ENCODE measurements at places on chromosomes 7 and 10.
A peak's percentile ranks its signal among the peaks of the same experiment; 100 is the strongest.

GRCh38 chr7:116630932-116631671 lies 40.9 kb upstream of the MET start:
- DNase-seq, result no peak

GRCh38 chr7:618539-619367 lies 99.1 kb upstream of the PDGFA start:
- no peak for DNase-seq

- peak; percentile 39 for DNase-seq
Measured at GRCh38 chr10:93080350-93081046, 6.8 kb downstream of the CYP26A1 start.

DNA sequence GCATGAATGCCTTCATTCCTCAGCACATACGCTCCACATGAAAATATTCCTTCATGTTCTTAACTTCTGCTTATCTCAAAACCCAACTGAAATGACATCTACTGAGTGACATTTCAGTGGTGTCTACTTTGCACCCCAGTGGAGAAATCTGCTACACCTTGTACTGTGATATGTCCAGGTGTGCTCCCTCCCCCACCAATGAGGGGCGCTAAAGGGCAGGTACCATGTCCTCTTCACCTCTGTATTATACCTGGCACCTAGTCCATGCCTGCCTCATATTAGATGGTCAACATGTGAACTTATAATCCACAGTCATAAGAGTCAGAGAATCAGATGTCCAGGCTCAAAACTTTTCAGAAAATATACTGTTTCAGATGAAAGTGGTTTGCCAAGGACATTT lies 2.1 kb downstream of the PAXIP1 start:
- no peak for DNase-seq

GRCh38 chr7:92988051-92988450 lies 129.7 kb downstream of the SAMD9 start:
- DNase-seq, result no peak

- no peak for DNase-seq
Measured at GRCh38 chr10:70544431-70545340, 57.9 kb downstream of the PRF1 start.

DNA sequence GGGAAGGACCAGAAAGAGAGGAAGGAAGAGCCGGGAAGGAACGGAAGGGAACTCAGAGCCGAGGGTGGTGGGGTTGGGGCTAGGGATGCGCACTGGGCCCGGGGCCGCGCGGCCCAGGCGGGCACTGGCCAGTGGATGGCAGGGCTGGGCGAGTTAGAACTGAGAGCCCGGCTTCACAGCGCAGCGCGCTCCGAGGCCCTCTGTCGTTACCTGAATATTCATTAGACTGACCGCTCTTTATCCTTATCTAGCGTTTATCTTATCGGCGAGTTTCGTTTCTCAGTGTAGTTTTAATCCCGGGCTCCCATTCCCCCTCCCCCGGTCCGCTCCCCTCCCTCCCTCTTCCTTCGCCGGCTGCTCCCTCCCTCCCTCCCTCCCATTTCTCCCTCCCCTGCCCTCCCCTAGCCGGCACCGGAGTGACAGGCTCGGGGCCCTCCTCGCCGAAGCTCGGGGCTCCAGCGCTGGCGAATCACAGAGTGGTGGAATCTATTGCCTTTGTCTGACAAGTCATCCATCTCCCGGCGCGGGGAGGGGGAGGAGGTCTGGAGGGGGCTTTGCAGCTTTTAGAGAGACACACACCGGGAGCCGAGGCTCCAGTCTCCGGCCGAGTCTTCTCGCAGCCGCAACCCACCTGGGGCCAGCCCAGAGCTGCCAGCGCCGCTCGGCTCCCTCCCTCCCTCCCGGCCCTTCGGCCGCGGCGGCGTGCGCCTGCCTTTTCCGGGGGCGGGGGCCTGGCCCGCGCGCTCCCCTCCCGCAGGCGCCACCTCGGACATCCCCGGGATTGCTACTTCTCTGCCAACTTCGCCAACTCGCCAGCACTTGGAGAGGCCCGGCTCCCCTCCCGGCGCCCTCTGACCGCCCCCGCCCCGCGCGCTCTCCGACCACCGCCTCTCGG lies at the start of gene PAX2:
TSS of gene PAX2 (plus strand) at position 596 of the 895 bp plus-strand sequence. CDS start 679 bp downstream, outside the sequence.
- no peak for DNase-seq

DNA sequence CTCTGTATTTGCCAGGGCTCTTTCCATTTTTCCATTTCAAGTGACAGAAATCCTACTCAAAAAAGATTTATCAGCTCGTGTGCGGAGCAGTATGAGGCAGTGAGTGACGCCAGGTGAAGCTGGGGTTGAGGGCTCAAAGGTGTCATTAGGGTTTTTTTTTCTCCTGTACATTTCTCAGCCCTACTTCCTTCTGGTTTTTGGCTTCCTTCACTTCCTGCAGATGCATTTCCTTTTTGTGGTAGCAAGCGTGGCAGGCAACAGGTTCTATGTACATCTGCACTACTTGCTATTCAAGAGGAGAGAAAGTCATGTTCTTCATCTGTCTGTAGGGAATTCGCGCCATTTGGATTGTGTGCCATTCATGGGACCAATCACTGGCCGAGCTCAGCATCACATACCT lies 52.8 kb upstream of the AOAH start:
- no peak for DNase-seq

- DNase-seq, result no peak
Measured at GRCh38 chr7:139598642-139599041, 75.2 kb downstream of the CLEC2L start.

GRCh38 chr10:51653025-51653424 lies 46.4 kb downstream of the CSTF2T start:
- DNase-seq, result no peak

- no peak for DNase-seq
Measured at GRCh38 chr10:79044846-79045245, 23.9 kb upstream of the ZMIZ1 start.

DNA sequence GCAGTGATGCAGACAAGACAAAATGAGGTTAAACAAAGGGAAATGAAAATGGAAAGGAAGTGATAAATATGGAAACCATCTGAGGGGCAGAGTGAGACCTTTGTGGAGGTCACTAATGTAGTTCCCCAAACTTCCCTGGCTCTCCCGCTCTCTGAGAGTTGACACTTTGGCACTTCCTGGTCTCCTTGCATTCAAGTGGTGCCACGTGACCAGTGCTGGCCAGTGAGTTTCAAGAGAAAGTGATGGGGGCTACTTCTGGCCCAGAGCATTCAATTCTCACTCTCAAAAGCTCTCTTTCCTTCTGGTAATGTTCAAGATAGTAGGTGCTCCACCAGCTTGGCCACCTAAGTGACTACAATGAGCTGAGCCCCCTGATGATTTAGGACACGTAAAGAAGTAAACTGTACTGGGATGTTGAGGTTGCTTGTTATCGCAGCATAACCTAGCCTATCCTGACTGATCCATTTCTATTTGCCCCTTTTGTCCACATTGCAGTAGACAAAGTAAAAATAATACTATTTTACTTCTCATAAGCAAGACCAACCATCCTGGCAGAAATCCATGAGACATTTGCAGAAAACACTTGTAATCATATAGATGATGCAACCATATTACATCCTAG lies 242.0 kb upstream of the YAE1 start:
- no peak for DNase-seq

All from stimulated activated CD4-positive, alpha-beta T cell treated with anti-CD3 and anti-CD28 coated beads, Interleukin-15, amount 100 ng/mL, for 48 hours (primary cell).